ENCODE measurements at places on chromosomes 3 and 15.

GRCh38 chr3:135041601-135042000, 246.5 kb downstream of the EPHB1 start:
- no peak for DNase-seq

GRCh38 chr15:64547275-64547674, 86.9 kb downstream of the ZNF609 start:
- DNase-seq = no peak

DNA sequence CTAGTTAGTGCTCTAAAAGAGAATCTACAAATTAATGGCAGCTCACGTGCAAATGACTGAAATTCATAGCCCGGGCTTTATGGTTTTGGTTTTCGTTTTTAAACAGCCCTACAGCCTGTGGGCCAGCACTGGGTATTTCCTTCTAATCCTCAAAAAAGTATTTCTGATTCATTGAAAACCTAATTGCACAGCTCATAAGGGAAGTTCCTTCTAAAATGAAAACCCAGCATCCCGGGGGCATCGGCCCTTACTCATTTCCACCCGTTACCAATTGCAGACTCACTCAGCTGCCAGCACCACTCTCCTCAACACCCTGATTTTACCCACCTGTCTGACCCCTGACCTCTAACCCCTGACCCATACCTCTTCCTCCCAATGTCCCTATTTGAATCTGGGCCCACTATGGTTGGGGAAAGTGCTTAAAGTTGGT, 59.5 kb upstream of the ZNF148 start:
- no peak for DNase-seq

DNA sequence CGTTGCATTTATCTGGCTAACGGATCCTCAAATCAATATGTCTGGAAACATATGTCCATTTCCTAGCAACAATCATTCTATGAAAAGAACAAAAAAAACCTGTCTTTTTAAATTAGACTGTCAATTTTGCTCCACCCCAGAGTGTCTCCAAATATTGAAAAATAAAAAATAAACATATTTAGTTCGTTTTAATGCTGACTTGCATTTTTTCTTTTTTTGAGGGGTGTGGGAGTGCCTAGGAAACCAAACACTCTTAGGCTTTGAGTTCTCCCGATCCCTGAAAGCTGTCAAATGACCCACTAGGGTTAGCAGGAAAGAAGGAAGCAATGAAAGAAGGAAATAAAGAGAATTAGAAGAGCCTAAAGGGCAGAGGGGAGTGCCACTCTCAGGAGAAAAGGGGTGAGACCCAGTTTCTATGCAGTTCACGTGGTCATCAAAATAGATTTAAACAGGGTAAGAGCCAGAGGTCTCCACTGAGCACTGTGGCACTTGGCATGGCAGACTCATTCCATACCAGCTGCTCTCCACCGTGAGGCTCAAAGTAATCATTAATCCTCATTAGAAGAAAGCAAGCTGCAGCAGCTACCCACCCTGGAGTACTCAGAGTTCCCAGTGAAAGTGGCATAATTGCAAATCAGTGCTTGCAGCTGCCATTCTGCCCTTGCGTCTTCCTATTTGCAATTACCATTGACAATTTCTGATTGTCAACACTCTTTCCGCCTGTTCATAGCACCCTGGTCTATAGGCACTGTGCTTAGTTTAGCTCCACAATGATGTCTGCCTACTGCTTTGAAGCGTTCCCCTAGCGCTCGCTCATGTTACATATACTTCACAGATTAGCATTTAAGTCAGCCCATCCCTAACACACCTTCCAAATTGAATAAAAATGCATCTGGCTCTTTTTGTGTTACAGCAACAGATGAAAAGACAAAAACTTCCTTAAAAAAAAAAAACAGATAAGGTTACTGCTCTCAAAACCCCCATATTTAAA, 32.3 kb downstream of the PDZRN3 start:
- DNase-seq = no peak

- DNase-seq = no peak
Observed at GRCh38 chr3:188133646-188134045, 20.3 kb upstream of the LPP start.

DNA sequence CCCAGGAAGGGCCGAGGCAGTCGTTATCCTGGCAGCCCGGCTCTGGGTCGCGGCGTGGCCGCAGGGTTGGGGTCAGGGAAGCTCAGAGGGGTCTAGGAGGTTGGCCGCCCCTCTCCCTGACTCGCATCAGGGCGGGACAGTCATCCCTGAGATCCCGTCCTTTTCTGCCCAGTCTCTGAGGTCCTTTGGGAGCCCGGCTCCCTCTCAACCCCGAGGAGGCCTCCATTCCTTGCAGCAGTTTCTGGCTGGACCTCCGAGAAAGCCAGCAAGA, 495 bp downstream of the HYAL2 start:
- DNase-seq = no peak

DNA sequence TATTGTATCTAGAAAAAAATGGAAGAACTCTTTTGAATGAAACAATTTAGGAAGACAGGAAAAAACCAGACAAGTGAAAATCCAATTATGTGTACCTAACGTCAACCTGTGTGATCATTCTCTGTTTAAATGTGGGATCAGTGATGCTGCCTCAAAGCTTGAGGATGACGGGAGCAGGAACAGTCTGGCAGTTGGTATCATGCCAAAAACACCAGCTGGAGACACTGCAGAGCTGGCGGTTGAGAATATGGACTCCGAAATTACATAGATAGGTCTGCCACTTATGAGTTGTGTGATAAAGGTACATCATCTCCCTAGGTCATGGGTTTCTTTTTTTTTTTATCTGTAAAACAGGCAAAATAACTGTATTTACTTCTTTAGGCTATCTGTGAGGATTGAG, 480.5 kb downstream of the CNTN4 start:
- DNase-seq = no peak

All from activated naive CD4-positive, alpha-beta T cell (primary cell).